Suprapubic skin (tissue), 4 donors: ENCODE measurements at places on chromosomes 2 and 18. TPM values are rescaled to one million over a fixed set of nuclear protein-coding genes. Genes with fewer than 3 reads are reported as not detected.

DNA sequence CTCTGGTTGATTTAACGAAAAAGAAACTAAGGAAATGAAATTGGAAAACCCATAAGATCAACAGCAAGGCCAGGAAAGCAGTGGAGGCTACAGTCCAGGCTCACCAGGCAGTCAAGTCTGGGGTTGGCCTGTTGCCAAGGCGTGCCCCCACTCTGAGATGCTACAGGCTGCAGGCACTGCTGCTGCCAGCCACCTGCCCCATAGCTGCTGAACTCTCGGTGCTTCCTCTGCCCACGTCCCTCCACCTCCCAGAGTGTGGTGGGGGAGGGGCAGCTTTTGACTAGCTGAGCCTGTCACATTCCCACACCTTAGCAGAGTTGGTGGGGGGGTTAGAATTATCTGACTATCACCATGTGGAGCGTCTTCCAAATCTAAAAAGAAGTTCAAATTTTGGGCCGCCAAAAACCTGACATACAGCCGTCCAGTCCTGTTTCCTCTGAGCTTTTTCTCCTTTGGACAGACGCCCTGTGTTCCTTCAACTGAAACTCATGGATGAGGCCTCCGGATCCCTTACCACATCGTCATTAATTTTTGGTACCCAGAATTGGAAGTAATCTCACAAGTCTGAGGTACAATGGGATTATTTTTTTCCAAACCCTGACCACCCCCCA is 3.9 kb upstream of the SH3RF3 start:
- DNase-seq = no peak

- no peak for DNase-seq
These were observed 61.4 kb upstream of the KIF5C start for GRCh38 chr2:148813603-148814065.

GRCh38 chr2:145800151-145801091 is 1280.5 kb upstream of the ZEB2 start:
- no peak for DNase-seq

GRCh38 chr18:4016391-4017049 is 438.6 kb downstream of the DLGAP1 start:
- DNase-seq = no peak

GRCh38 chr18:69209761-69210160 is 190.9 kb upstream of the DOK6 start:
- DNase-seq = no peak

BMP10 gene
- total RNA-seq = not detected

GRCh38 chr18:35443434-35443833 is 54.3 kb downstream of the INO80C start:
- no peak for DNase-seq

GRCh38 chr2:99184811-99185210 is 3.8 kb downstream of the MRPL30 start:
- no peak for DNase-seq

APCDD1 gene
- 158 TPM for total RNA-seq

ADD2 gene
- total RNA-seq = 2.3 TPM
